ENCODE measurements at places on chromosomes 16 and 17.

DNA sequence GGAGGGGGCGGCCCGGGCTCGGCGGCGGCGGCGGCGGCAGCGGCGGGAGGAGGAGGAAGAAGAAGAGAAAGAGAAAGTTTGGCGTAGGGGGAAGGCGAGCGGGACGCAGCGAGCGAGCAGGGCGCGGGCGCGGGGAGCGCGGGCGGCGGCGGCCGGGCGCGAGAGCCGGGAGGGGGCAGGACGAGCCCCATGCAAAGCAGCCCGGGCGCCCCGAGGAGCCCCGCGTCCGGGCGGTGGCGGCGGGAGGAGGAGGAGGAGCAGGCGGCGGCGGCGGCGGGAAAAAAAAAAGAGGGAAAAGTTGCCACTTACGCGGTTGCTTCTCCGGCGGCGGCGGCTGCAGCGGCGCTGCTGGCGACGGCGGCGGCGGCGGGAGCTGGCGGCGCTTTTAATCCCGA lies 10.3 kb upstream of the ZFHX3 start:
- DNase-seq = no peak

DNA sequence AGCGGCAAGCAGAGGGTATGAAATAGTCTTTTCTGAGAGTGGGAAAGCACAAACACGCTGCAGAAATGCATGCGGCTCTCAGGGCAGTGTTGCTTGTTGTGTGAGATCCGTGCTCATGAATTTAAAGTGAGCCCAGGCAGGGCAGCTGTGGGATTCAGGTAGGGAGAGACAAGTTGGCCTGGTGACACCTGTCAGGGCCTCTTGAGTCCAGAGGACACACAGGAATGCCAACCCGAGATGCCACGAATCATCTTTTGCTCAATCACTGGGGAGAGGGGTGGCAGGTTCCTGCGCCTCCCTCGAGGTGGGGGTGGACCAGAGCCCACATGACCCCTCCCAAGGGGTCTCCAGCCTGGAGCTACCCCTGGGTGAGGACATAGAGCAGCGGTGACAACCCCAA lies 211.9 kb downstream of the GSG1L start:
- no peak for DNase-seq

DNA sequence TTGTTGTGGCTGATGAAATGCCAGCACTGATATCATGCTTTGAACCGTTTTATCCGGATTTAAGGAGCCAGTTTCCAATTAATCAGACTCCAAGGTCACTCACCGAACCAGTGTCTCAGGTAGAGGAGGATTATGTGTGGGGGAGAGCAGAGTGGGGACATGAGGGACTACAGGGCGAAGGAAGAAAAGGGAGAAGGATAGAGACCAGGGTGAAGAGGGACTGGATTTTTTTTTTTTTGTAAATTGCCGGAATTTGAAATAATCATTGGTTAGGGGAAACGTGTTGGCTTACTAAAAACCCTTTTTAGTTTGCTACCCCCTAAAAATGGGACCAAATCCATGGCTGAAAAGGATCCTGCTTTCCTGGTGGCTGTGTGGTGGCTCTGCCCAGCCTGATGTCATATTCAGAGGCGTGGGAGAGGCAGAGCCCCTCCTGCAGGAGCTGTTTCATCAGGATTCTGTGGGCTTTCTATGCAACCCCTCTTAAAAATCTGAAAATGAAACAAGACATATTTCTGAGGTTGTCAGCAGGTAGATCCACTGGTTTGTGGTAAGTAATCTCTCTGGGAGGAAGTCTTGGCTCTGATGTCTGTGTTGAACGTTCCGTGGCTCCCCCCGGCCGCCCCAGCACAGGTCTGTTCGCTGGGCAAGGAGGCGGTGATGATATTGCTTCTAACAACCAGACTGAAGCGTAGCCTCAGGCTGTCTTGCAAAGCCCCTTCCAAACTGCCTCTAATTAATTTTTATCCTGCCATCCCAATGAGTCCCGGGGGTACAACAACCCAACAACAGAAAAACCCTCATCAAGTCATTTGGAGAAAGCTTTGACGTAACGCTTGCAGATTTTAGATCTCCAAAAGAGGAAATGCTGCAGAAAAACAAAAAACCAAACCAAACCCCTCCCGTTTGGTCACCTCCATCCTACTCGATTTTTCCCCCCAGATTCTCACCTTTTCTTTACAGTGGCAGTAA lies 143.0 kb upstream of the ZFHX3 start:
- DNase-seq = no peak

DNA sequence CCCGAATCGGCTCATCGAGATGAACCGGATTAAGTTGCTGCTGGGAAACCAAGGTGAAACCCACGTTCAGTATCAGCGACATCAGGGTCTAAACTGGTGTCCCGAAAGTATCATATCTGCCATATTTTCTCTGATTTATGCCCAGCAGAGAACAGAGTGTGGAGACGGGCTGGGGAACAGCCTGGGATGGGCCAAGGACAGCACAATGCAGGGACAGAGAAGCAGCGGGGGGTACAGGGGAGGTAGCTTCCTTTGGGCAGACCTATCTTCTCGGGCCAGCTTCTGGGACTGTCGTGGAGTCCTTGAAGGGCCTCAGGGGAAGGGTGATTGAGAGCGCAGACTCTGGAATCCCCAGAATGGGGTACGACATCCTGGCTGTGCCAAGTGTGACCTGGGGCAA lies 17.5 kb upstream of the MLKL start:
- DNase-seq = no peak

DNA sequence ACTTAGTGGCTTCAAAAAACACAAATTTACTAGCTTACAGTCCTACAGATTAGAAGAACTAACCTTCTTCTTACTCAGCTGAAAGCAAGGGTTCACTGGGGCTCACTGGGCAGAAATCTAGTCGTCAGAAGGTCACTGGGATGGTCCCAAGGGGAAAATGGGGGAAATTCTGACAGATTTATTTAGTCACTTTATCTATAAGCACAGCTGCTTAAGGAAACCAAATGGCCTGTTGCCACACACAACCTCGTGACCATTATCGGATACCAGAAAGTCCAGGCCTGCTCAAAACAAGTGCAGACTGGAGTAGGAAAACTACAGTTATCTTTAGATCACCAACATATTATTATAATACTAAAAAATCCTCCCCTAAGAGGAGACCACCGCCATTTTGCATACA lies 374.6 kb upstream of the ASIC2 start:
- DNase-seq = no peak

DNA sequence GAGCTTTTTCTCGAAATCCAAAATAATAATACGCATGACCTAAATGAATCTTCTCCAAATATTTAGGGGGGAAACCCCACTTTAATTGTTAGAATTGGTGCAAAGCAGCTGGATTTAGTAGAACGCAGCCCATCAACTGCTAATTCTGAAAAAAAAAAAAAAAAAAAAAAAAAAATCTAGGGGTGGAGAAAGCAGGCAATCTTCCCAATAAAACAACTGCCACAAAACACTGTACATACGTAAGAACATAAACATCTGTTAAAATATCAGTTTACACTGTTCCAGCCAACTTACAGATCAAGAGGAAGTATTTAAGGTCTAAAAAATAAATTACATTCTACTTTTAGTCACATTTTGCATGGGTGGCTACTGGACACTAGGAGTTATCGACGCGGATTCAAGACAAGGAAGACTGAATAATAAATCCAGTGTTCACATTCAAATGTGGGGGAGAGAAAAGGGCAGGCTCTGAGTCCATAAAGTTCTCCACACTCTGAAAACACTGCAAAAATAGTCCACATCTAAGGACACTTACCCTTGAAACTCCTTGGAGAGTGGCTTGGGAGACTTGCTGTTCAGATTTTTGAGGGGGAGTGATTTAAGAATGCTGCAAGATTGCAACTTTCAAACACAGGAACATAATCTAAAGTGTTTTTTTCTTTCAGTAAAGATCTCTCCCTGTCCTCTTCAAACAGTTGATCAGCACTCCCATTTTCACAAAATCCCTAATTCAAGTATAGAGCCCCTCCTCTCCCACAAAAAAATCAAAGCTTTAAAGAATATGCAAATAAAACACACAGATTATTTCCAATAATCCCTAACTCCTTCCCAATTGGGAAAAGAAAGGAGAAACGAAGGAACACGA lies 1.3 kb downstream of the APPBP2 start:
- no peak for DNase-seq

GRCh38 chr16:79876332-79876730 lies 275.8 kb upstream of the MAF start:
- DNase-seq = no peak

DNA sequence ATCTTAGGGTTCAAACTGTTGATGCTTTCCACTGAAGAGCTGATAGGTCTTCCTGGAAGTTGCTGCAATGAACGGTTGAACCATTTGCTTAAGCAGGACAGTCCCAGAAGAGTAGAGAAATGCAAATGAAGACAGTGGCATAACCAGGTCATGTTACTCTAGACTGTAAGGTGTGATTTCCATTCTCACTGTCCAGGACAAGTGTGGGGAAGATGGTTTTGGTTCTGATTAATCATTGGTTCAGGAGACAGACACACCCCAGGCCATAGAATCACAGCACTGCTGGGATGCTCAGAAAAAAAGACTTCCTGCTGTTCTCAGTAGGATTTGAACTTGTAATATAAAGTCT lies 34.8 kb upstream of the XYLT2 start:
- DNase-seq = no peak

Measured in activated CD4-positive, alpha-beta T cell treated with anti-CD3 and anti-CD28 coated beads, Interleukin-2, amount 50 U/mL, for 24 hours (primary cell).